IPS DF 6.9 (cell line): ENCODE measurements at places on chromosomes 5 and 9.

- no peaks in the 10 kb centered on the region for H3K27me3 ChIP-seq
- H3K4me3 ChIP-seq, result peak overlapping the region; percentile 73
- no peak for DNase-seq
Measured at GRCh38 chr9:122904466-122904822, 715 bp downstream of the RC3H2 start.

DNA sequence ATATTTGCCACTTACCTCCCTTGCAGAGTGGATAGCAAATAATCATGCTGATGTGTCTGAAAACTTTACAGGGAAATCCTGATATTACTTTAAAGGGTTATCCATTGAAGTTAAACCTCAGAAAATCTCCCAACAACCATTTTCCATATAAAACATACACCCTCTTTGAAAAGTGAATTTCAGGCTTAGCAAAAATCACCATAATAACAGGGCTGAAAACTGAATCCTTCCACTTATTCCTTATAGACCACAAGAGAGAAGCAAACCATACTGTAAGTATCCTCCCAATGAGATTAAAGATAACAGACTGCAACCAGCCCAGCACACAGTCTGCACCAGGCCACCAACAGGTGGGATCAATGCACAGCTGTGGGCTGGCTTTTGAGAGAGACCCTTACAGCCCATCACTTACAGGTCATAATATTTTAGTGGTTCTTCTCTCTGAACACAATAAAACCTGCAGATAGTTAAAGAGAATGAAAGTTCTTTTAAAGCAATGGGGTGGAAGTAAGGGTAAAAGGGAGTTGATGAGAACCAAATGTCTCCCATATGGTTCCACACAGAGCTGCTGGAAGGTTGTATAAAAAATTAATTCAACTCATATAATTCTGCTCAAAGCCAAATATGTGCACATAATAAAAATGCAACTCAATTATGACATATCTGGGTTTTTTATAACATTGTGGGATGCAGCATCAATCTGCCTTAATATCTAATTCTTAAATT, 376.2 kb upstream of the GRAMD2B start:
- H3K4me3 ChIP-seq, result no peak overlapping the region
- no peaks in the 10 kb centered on the region for H3K27me3 ChIP-seq
- DNase-seq, result no peak
- no peaks in the 10 kb centered on the region for H3K36me3 ChIP-seq
- H3K4me1 ChIP-seq, result no peaks in the 10 kb centered on the region
- no peak overlapping the region for H3K27ac ChIP-seq

- no peaks in the 10 kb centered on the region for H3K36me3 ChIP-seq
- peaks cover 4% of the 10 kb centered on the region for H3K4me1 ChIP-seq
- no peaks in the 10 kb centered on the region for H3K27me3 ChIP-seq
- no peak overlapping the region for H3K4me3 ChIP-seq
Measured at GRCh38 chr9:89670114-89670513, 65.3 kb downstream of the GADD45G start.

GRCh38 chr9:76136986-76137385, 246.5 kb downstream of the PCSK5 start:
- no peaks in the 10 kb centered on the region for H3K36me3 ChIP-seq
- H3K4me1 ChIP-seq, result peaks cover 2% of the 10 kb centered on the region; the same call in 1 of the 2 replicates

DNA sequence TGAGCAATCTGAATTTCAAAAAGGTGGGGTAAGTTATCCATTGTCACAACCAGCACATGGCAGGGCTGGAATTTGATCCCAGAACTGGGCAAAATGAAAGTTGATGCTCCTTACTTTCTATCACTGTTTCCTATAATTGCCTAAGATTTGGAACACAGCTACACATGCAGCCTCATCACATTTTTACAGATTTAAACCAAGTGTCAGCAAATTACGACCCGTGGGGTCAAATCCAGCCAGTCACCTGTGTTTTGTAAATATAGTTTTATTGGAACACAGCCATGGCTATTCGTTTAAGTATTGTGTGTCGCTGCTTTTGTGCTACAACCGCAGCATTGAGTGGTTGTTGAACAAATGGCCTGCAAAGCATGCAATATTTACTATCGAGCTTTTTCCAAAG, 94.3 kb downstream of the SREK1 start:
- no peak overlapping the region for H3K4me3 ChIP-seq
- H3K36me3 ChIP-seq, result no peaks in the 10 kb centered on the region
- no peak overlapping the region for H3K27ac ChIP-seq
- DNase-seq, result no peak

DNA sequence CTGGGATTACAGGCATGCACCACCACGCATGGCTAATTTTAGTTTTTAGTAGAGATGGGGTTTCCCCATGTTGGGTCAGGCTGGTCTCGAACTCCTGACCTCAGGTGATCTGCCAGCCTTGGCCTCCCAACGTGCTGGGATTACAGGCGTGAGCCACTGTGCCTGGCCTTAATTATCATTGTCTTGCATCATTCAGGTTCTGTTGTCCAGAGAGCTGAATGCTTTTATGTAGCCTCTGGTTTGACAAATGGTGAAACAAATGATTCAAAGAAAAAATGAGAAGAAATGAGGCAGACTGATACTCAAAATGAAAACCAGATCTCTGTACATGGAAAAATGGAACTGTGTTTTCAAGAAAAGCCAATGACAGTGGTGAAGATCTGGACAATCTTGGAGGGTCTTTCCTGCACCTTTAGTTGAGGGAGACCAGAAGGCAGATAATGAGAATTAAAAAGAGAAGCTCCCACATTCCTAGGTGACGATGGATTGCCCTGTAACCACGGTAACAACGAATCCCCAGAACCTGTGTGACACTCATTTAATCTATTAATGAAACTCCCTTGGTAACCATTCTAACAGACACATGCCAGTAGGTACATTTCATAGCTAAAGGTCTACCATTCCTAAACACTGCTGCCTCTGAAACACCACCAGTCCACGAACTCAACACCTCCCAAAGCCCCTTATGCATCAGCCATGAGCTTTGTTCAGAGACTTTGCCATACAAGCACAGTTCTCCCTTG, 1.6 kb downstream of the TEX48 start:
- DNase-seq, result no peak
- H3K4me3 ChIP-seq, result no peak overlapping the region
- no peaks in the 10 kb centered on the region for H3K4me1 ChIP-seq
- no peak overlapping the region for H3K27ac ChIP-seq

DNA sequence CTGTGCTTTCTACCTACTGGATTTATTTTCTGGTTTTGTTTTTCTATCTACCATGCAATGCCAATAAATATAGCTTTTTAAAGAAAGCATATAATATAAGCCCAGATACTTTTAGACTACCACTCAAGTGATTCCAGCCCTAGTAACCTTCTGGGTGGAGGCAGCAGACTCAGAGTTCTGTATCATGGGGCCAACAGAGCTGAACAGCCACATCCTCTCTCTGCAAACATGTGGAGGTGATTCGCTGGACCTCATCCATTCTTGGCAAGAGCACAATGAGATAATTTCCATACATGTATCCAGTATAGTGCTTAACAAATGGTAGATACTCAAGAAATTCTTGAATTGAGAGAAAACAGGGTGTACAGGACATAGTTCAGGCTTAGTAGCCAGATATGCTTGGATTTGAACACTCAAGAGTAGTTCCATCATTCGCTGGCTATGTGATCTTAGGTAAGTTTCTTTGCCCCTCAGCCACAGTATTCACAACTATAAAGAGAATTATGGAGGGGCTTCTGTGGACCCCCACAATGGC, 124.5 kb downstream of the ASTN2 start:
- no peak for DNase-seq
- no peak overlapping the region for H3K27ac ChIP-seq
- no peaks in the 10 kb centered on the region for H3K36me3 ChIP-seq
- H3K27me3 ChIP-seq, result no peaks in the 10 kb centered on the region
- no peaks in the 10 kb centered on the region for H3K4me1 ChIP-seq
- H3K4me3 ChIP-seq, result no peak overlapping the region

DNA sequence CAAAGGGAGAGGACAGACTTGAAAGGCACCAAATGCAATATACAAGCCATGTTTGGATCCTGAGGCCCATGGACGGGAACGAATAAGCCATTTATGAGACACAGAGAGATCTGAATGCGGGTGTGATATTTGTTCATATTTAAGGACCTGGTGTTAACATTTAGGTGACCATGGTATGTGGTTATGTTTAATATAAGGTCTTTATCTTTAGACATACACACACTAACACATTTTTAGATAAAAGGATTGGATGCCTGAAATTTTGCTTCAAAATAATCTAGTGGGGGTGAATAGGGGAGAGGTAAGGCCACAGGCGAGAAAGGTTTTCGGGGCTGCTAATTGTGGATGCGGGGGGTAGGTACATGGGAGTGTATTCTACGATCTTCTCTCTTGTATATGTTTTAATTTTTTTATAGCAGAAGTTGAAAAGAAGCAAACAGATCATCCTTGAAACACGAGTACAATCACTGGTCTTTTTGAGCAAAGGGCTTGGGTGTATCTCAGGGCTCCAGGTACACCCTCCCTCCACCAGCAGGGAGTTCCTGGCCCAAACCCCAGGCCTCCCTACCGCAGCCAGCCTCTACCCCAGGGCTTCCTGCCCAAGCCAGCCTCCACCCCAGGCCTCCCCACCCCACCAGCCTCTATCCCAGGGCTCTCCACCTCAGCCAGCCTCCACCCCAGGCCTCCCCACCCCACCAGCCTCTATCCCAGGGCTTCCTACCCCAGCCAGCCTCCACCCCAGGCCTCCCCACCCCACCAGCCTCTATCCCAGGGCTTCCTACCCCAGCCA, 12.2 kb downstream of the AKNA start:
- H3K4me1 ChIP-seq, result peaks cover 8% of the 10 kb centered on the region; the same call in 1 of the 2 replicates
- H3K4me3 ChIP-seq, result no peak overlapping the region
- no peak for DNase-seq
- 0 out of 2 replicates have a peak, but pooled peaks cover 5% of the 10 kb centered on the region for H3K36me3 ChIP-seq
- H3K27ac ChIP-seq, result no peak overlapping the region
- H3K27me3 ChIP-seq, result no peaks in the 10 kb centered on the region

GRCh38 chr5:109971968-109972367, 282.2 kb downstream of the MAN2A1 start:
- H3K27me3 ChIP-seq, result no peaks in the 10 kb centered on the region
- H3K4me1 ChIP-seq, result no peaks in the 10 kb centered on the region
- H3K4me3 ChIP-seq, result no peak overlapping the region
- DNase-seq, result no peak
- no peaks in the 10 kb centered on the region for H3K36me3 ChIP-seq

DNA sequence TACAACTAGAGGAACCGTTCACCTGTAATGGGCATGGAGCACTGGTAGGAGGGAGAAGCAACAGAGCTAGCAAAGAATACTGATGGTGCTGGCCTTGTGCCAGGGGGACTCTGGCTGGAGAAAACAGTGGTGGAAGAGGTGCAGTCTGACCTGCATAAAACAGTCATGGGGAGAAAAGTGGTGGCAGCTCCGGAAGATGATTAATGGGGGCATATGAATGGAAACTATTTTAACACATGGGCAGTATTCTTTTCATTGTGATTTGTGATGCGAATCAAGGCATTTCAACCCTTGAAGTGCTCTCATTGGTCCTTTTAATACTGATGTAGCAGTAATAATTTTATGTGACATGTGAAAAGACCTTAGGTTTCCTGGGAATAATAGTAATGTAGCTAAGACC, 219.6 kb downstream of the ADAMTS6 start:
- H3K27me3 ChIP-seq, result no peaks in the 10 kb centered on the region
- no peaks in the 10 kb centered on the region for H3K36me3 ChIP-seq
- no peak overlapping the region for H3K27ac ChIP-seq
- no peak for DNase-seq

DNA sequence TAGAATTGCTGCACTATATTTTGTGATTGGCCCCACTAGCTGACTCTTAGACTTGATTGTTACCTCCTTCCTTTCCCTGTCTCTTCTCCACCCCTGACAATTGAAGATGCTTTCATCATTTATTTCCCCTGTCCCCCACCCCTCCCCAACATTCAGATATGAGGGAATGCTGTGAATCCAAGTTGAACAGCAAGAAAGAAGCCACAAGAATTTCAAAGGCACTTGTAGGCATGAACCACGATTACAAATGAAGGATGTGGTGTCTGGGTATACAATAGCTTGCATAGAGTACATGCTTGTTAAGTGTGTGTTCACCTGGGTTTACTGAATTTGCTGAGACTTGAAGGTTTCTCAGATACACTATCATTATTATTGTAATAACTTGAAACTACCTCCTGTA, 78.3 kb upstream of the TRIO start:
- H3K4me3 ChIP-seq, result no peak overlapping the region
- DNase-seq, result no peak
- H3K27me3 ChIP-seq, result no peaks in the 10 kb centered on the region
- H3K4me1 ChIP-seq, result no peaks in the 10 kb centered on the region
